Stomach (tissue), 19 donors: ENCODE measurements at places on chromosomes 11 and 22. TPM values are rescaled to one million over a fixed set of nuclear protein-coding genes. Genes with fewer than 3 reads are reported as not detected.

CARNS1 gene
- polyA plus RNA-seq, result 3.4 TPM

MS4A6E gene
- not detected for polyA plus RNA-seq

OR52E8 gene
- not detected for polyA plus RNA-seq

PACSIN3 gene
- polyA plus RNA-seq, result 19.6 TPM

DDI1 gene
- polyA plus RNA-seq, result not detected

PRAME gene
- polyA plus RNA-seq, result not detected

NRIP3 gene
- polyA plus RNA-seq, result 1.5 TPM

FAM180B gene
- polyA plus RNA-seq, result not detected

OR4S2 gene
- polyA plus RNA-seq, result not detected

MUC6 gene
- 170 TPM for polyA plus RNA-seq

IL18 gene
- 18.8 TPM for polyA plus RNA-seq

ABCG4 gene
- polyA plus RNA-seq, result 0.10 TPM

UCP3 gene
- polyA plus RNA-seq, result 0.70 TPM

P2RY2 gene
- 0.81 TPM for polyA plus RNA-seq

STK33 gene
- 3.1 TPM for polyA plus RNA-seq

TRIM68 gene
- polyA plus RNA-seq, result 7.0 TPM
